NT2/D1 (cell line): ENCODE measurements at places on chromosomes 1 and 21.

GRCh38 chr1:119935373-119935772 lies 39.1 kb upstream of the ADAM30 start:
- no peak for DNase-seq

DNA sequence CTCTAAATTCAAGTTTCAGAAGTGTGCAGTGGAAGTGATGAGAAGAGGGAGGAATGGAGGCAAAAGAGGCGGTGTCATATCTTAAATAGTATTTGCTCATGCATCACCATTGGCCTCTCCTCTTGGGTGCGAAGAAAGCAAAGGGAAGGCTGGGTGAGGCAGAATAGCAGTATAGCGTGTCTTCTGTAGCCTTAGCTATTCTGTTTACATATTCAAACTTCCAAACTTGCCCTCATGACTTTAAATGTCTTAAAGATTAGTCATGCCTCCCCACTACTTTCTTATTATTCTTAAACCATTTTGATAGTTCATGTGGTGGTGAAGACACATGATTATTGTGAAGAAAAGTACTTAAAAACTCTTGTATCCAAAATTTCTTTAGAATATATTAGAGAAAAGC lies 104.6 kb upstream of the TENT5C start:
- DNase-seq: no peak

DNA sequence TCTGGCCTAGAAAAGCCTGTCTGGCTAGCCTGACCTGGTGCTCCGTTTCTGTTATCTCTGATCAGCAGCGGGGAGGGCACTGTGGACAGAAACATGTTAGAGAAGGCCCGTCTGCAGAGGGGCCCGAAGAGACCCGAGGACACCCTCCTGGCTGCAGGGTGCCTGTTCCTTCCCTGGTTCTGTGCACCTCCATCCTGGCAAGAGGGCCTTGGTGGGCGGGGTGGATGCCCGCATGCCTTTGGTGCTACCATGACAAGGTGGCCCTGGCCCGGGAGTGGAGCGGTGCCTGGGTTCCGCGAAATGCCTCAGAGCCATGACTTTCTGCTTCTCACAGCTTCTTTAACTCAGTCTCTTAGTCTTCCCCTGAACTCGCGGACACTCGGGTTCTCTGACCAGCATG lies 233.6 kb downstream of the CAMTA1 start:
- DNase-seq: no peak

DNA sequence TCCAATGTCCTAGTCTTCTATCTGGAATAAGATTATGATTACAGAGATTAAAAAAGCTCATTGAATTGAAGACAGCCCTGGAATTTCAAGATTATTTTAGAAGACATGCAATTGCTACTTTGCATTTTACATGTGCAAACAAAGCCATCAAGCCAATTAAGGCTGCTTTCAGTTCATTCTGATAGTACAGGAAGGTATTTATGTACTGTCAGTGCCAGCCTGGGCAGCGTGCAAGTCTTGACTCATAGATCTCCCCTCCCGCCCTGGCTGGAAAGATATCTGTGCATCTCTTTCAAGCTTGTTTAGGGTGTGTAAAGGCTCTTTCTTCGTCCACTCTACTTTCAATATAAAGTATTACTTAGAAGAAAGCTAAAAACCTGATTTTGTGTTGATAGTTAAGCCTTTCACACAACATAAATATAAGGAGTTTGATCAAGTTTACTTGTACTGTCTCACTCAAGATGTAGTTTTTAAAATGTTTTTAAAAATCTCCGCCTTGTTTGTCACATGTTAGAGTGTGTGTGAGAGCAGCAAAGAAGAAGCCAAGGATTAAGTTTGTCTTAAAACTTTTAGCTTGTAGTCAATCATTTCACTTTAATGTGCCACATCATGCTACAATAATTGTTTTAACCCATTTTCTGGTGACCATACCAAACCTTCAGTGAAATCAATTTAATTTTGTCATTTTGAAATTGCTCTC lies 13.6 kb upstream of the LYPLAL1 start:
- no peak for DNase-seq

DNA sequence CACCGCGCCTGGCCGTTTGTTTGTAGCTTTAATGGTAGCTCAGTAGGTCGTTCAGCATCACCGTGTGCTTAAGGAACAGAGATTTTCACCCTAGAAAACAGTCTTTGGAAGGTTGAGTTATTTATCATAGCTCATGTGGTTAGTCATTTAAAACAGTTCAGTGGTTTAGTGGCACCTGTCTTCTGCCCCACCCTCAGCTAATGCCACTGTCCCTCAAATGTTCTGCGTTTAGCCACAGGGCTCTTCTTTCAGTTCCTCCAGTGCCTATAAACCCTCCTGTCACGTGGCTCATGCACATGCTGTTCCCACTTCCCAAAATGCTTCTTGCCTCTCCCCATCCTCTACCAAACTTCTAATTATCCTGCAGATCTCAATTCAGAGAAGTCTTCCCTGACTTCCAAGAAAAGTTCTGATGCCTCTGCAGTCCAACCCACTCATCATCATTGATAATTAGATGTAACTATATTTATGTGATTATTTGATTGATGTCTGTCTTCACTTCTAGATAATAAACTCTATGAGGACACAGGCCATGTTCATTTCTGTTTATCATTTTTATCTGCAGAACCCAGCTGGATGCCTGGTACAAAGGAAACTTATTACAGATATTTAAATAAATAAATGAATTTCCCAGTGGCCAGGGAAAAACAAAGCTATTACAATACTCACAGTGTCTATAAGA lies 14.4 kb upstream of the DIPK1A start:
- DNase-seq: no peak

GRCh38 chr1:220374449-220374848 lies 102.2 kb upstream of the RAB3GAP2 start:
- DNase-seq: no peak

GRCh38 chr1:31502926-31503511 lies 73.3 kb upstream of the TINAGL1 start:
- DNase-seq: peak; percentile 85

DNA sequence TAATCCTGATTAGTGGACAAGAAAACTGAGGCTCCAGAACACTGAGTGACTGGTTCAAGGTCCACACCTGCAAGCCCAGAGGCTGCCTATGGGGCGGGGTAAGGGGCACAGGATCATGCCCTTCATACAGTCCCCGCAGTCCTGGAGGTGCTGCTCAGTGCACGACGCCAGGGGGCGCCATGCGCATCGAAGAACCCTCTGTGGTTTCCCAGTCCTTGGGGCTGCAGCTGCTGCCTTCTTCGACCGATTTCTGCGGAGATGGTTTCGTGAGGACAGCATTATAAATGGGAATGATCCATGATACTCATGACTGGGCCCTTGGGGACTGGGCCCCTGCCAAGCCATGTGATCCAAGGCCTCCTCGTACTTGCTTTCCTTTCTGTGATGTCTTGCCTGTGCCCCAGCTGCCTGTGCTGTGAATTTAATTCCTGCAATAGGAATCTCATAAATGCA lies 37.1 kb upstream of the ARHGEF10L start:
- DNase-seq: peak; percentile 68

GRCh38 chr21:36707763-36708285 lies 8.9 kb downstream of the SIM2 start:
- no peak for DNase-seq

DNA sequence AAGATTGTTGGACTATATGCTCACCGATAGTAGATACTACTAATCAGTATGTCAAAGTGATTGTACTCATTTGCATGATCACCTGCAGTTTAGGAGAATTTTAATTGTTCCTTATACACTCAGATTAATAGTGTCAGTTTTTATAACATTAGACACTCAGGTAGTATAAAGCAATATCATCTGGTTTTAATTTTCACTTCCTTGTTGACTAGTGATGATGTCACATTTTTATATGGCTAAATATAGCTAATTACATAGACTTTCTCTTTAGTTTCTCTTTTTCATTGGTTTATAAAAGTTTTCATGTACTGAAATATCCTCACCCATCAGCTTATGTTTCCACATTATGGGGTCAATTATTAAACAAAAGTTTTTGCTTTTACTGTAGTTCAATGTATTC lies 1332.4 kb upstream of the ADGRL2 start:
- no peak for DNase-seq

GRCh38 chr1:24688621-24689195 lies 45.6 kb downstream of the SRRM1 start:
- DNase-seq: peak; percentile 66

GRCh38 chr1:25795946-25796810 lies 3.8 kb upstream of the SELENON start:
- DNase-seq: no peak

GRCh38 chr1:2864203-2864905 lies 62.9 kb upstream of the TTC34 start:
- DNase-seq: no peak

DNA sequence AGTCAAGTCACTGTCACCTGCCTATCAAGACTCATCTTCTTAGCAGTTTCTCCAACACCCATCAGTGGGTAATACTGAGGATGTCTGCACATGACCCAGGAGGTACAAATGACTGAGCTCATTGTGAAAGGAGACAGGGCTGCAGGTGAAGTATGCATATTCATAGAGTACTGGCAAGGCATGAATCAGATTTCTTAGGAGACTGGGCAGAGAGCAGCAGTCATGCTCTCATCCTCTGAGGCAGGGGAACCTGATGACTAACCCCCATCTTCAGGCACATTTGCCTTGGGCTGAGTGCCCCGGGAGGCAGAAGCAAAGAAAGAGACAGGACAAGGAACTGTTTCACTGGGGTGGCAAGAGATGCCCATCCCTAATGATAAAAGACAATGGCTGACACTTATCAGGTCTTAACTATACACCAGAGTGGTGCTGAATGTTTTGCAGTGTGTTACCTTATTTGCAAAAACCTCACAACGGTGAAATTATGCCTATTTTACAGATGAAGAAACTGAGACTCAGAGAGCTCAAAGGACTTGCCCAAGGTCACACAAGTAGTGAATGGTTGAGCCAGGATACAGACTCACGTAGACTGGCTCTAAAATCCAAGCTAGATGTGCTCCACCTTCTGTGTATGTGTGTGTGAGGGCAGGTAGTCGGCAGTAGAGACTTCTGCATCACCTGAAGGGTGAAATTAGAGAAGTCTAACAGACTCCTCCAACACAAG lies 9.2 kb upstream of the GRHL3 start:
- DNase-seq: no peak

DNA sequence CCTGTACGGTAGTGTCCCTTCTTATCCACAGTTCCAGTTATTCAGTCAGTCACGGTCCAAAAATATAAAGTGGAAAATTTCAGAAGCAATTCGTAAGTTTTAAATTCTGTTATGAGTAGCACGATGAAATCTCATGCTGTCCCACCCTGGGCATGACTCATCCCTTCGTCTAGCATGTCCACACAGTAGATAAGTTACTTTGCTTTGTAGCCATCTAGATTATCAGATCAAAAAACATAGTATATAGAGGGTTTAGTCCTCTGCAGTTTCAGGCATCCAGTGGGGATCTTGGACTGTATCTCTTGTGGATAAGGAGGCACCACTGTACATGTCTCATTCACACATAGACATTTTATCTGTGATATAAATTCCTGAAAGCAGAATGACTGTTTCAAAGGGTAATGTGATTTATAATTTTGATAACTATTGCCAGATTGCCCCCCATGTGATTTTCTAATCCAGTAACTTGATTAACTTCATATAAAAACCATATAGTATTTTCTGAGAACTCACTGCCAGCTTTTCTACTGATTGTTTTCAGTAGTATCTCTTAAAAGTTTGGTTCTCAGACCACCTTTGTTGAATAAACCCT lies 143.3 kb downstream of the DYRK1A start:
- DNase-seq: no peak

DNA sequence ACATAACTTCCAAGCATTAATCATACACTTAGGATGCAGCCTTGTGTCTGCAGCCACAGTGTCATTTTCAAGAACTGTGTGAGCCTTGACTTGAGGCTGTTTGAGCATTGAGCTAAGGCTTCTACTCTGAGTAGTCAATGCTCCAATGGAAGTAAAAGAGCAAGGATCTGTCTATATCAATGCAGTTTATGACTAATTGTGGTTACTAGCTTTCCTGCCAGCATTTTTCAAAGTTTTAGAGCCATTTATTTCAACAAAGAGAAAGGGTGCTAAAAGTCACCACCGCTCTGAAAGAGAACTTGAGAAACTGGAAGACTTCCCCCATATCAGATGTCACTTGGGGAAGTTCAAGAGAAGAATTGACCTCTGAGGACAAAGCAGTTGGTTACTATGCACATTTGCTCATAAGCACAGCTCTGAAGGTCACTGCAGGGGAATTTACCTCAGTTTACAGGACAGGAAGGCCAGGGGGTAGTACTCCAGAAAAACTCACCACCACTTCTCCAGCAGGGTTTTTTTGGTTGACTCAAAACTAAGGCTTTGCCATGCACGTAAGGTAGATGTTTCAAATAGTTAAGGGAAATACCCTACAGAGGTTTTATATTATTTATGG lies 24.5 kb upstream of the RGS1 start:
- DNase-seq: no peak

DNA sequence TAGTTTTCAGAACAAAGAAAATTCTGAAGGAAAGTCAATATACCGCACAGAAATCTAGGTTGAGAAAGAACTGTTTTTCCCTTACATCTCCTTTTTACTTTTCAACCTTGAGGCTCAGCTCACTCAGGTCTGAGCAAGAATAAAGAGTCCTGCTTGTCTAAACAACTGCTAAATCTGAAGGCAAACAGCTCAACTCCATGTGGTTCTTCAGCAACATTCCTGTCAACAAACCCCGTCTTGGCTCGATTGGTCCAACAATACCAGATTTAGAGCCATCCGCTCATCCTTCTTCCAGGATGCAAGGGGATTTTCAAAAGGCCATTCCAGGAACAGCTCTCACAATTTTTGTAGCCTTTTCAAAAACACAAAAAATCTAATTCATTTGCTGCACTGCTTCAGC lies 119.8 kb downstream of the HLCS start:
- DNase-seq: no peak
